ENCODE measurements at places on chromosomes 2 and 18.

DNA sequence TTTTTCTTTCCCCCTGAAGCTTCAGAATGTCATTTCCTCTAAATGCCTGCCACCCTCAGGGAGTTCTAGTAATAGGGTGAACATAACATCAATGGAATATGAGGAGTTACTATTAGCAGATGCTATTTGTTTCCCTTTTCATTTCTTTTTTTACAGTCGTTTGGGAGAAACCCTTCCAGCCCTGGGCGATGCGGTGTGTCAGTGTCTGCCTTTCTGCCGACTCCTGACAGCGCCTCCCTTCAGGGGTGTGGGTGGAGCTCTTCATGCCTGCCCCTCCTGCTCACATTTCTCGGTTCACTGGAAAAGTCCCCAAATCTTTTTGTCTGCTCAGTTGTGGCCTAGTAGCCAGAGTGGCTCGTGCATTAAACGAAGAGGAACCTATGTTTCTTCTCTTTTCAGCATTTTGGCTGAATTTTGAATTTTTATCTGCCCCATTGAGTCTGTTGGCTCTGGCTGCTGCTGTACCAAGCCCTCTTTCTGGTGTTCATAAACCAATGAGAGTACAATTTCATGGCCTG is 72.3 kb downstream of the FMNL2 start:
- DNase-seq, result no peak

- no peak for DNase-seq
These were observed 46.0 kb upstream of the MTIF2 start for GRCh38 chr2:55314985-55315384.

- no peak for DNase-seq
These were observed 69.0 kb downstream of the CELF4 start for GRCh38 chr18:37496568-37496967.

- DNase-seq, result no peak
These were observed 112.5 kb downstream of the AP1S3 start for GRCh38 chr2:223724861-223725260.

GRCh38 chr2:222521099-222521498 is 96.8 kb downstream of the SGPP2 start:
- no peak for DNase-seq

GRCh38 chr2:149601141-149601796 is 13.7 kb upstream of the MMADHC start:
- no peak for DNase-seq

- DNase-seq, result no peak
These were observed 144.8 kb upstream of the GULP1 start for GRCh38 chr2:188146888-188147287.

- no peak for DNase-seq
These were observed 260.4 kb downstream of the STK39 start for GRCh38 chr2:167987026-167987425.

DNA sequence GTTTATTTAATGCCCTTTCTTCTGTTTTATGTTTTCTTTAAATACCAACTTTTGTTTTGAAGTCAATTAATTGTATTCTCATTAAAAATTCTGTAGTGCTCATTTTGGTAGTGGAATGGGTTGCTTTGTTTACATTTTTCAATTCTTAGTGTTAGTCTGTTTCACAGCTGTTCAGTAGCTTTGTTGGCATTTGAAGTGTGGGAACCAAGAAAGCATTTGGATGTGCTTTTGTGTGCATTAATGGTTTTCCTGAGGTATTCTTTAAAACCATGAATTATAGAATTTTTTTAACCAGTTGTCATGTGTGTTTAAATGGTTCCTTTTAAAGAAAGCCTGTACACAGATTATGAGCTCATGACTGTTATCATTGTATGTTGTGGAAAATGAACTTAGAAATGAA is 19.7 kb downstream of the MIB1 start:
- DNase-seq, result no peak

GRCh38 chr2:168490015-168490874 is 34.2 kb downstream of the CERS6 start:
- no peak for DNase-seq

DNA sequence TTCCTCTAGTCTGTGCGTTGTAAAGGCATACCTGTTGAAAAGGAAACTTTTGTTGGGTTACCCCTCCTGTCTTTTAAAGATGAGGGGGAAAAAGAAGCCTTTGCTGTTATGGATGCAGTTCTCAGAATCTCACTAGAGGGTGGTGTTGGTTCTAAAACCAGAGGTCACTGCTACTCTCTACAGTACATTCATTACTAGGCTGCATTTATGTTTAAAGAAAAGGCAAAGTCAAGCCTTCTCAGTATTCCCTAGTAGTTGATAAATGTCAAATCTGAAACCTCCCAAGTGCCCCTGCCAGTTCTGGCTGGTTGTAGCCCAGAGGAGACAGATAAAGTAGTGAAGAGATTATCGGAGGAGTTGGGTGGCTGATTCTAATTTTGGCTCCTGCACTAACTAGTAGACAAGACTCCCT is 1.4 kb upstream of the PLCL1 start:
- peak; percentile 51 for DNase-seq

GRCh38 chr18:25704494-25704893 is 352.5 kb upstream of the ZNF521 start:
- no peak for DNase-seq

DNA sequence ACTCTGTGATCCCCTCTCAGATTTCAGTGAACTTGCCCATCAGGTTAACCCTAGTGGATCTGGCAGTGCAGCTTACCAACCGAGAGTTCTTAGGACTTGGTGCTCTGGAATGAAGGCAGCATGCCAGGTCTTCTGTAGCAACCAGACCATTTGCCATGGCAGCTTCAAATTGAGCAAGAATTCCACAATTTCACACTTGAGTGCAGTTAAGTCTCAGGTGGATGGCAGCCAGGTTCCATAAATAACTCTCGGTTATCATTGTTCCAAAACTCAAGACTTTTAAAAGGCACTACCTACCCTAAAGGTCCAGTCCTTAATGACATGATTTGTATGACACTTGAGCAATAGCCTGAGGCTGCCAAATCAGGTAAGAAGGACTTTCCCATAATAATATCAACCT is 48.1 kb downstream of the GALNT3 start:
- DNase-seq, result no peak

GRCh38 chr2:232515639-232516038 is 4.5 kb upstream of the PRSS56 start:
- DNase-seq, result no peak

- no peak for DNase-seq
These were observed 1544.4 kb downstream of the LRP1B start for GRCh38 chr2:140586379-140586778.

- no peak for DNase-seq
These were observed 237.5 kb upstream of the SYT4 start for GRCh38 chr18:43514747-43515146.

- no peak for DNase-seq
These were observed 144.9 kb upstream of the LHCGR start for GRCh38 chr2:48900321-48901014.

DNA sequence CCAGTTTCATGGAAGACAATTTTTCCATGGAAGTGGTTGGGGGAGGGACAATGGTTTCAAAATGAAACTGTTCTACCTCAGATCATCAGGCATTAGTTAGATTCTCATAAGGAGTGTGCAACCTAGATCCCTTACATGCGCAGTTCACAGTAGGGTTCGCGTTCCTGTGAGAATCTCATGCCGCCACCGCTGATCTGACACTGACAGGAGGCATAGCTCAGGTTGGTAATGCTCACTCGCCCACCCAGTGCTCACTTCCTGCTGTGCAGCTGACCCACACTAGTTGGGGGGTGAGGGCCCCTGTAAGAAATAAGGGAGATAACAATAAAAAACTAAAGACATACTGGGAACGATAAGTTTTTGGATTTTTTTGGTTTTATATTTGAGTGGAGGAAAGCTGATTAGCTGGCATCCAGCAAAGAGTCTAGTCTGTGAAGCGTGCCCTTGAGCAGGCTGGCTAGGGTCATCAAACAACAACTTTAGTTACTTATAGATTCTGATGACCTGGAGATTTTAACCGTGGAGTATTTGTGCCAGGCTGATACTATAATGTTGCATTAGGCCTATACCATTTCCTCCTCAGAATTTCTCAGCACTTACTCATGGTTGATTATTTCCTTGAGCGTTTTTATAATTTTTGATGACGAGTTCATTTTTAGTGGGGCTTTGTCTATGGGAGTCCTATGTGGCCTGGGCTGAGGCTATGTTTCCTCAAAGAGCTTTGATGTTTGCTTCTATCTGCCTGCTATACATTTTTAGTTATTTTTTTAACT is 6.3 kb upstream of the MCFD2 start:
- DNase-seq, result no peak

DNA sequence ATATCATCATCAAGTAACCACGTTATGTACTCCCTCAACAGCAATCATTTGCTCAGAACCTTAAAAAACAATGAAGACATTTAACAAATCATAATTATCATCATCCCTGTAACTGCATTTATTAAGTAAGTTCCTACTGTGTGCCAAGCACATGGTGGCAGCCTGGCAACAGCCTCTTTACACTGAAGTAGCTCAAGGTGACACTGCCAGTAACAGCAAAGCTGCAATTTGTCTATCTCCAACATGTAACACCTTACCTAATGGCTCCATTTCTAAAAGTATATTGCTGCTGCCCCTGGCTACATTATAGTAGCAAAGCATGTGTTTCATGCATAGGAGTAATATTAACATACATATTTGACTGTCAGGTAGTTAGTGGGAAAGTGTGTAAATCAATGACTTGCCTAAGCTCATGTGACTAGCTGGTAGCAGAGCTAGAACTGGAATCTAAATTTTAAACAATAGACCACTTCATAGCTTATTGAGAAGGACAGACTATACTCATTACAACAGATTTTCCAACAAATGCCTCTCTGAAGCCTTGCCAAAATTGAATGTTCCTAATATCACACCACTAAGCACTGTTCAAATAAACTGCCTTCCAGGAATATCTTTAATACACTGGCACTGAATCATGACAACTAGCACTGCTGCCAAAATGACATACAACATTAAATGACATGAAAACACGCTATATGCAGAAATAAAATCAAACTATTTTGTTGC is 86.7 kb downstream of the L3MBTL4 start:
- DNase-seq, result peak; percentile 40

- DNase-seq, result no peak
These were observed 68.8 kb upstream of the SPTBN1 start for GRCh38 chr2:54387059-54387991.

DNA sequence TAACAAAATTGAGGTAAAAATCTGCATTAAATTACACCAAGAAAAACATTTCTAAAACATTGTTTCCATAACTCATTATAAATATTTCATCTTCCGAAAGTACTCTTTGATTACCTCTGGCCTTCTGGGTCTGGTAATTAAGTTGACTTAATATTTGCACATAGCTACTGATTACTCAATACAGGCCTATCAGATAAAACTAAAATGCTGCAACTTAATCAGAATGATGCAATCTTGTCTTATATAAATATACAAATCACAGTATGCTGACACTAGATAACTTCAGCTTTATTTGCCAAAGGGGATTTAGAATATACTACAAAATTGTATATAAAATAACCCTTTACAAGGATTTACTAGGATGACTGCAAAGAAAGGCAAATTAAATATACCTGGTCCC is 49.3 kb downstream of the SLC35F5 start:
- DNase-seq, result no peak

- no peak for DNase-seq
These were observed 75.7 kb downstream of the RBMS1 start for GRCh38 chr2:160417745-160418397.

DNA sequence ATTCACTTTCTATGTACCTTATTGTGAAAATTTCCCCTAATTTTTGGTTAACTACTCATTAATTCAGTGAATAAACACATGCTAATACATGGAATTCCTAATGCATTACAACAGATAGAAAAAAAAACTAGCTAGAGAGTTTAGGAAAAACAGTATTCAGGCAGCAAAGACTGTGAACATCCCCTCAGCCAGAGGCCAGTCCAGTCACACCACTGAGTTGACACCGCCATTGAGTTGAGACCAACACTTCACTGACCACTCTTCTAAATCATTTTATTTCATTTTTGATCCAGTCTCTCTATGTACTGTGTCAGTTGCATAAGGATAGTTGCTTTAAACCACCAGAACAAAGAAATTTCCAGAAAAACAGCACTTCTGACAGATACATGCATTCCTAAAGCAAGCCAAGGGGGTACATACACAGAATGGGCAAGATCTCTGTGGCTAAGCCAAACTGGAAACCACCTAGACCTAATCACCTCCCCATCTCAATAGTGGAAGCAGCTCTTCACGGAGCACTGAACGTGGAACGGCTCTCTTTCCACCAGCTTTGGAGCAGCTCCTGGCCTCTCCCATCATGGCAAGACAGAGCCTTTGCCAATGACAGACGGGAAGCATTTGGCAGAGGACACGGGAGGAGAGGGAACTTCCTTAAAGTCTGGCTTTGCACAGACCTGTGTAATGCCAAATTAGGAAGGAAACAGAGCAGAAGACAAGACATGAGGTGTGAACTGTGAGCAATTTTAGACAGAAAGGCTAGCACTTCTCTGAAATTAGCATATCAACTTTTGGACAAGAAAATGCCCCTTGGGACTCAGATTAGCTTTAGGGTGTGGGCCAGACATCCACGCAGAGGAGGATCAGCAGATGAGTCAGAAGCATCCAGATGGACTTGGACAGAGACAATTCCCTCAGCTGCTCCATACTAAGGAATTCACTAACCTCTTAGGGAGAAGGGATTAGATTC is 36.4 kb downstream of the CACNB4 start:
- DNase-seq, result no peak

DNA sequence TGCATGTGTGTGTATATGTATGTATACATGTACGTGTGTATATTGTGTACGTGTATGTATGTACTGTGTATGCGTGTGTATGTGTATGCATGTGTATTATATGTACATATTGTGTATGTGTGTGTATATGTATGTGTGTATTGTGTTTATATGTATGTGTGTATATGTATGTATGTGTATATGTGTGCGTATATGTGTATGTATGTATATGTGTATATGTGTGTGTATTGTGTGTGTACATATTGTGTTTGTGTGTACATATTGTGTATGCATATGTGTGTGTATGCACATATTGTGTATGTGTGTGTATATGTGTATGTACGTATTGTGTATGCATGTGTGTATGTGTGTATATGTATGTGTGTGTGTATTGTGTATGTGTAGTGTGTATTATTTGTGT is 15.6 kb upstream of the NEU4 start:
- no peak for DNase-seq

DNA sequence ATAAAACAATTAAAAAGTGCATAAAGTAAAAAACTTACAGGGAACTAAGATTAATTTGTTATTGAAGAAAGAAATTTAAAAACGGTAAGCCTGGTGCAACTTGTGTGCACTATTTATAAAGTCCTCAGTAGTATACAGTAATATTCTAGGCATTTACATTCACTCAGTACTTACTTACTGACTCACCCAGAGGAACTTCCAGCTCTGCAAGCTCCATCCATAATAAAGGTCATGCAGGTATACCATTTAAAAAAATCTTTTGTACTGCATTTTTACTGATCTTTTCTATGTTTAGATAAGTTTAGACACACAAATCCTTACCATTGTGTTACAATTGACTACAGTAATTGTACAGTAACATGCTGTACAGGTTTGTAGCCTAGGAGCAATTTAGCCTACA is 51.5 kb upstream of the NXPH2 start:
- DNase-seq, result no peak

- no peak for DNase-seq
These were observed 307.1 kb downstream of the OSR1 start for GRCh38 chr2:19051203-19051831.

Measured in NCI-H1092 treated with DMSO at 0.1 percent for 48 hours (cell line).